ENCODE measurements at places on chromosomes 16 and 17. TPM values are rescaled to one million over a fixed set of nuclear protein-coding genes. Genes with fewer than 3 reads are reported as not detected.

DNA sequence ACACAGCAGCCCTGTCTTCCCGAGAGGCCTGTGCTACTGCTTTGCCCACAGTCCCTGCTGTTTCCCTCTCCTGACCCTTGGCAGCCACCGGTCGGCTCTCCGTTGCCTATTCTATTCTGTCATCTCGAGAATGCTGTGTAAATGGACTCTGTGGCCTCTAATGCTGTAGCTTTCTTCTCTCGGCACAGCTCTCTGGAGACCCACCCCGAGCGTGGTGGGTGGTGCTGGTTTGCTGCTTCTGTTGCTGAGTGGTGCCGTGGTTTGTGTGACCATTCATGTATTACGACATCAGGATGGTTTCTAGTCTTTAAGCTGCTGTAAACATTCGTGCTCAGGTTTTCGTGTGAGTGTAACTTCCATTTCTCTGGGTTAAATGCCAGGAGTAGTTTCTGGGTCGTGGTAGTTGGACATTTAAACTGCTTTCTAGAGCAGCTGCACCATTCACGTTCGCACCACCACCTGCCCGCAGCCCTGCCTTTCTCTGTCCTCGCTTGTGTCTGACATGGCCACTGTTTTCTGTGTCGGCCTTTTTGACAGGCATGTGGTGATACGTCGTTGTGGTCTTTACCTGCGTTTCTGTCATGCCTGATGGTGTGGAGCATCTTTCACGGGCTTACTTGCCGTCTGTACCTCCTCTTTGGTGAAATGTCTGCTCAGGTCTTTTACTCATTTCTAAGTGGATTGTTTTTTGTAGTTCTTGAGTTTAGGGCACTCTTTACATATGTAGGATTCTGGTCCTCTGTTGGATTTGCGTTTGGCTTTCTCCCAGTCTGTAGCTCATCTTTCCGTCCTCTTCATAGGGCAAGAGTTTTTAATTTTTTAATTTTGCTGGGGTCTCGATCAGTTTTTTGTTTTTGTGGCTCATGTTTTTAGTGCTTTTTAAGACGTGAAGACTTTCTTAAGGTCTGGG lies 47.7 kb upstream of the ZNF750 start:
- DNase-seq = no peak

- no peak for DNase-seq
Measured at GRCh38 chr16:16038950-16039349, 89.5 kb downstream of the ABCC1 start.

LRRC46 gene
- total RNA-seq = 0.89 TPM

- no peak for DNase-seq
Measured at GRCh38 chr17:59807892-59808509, 84.7 kb downstream of the TUBD1 start.

DNA sequence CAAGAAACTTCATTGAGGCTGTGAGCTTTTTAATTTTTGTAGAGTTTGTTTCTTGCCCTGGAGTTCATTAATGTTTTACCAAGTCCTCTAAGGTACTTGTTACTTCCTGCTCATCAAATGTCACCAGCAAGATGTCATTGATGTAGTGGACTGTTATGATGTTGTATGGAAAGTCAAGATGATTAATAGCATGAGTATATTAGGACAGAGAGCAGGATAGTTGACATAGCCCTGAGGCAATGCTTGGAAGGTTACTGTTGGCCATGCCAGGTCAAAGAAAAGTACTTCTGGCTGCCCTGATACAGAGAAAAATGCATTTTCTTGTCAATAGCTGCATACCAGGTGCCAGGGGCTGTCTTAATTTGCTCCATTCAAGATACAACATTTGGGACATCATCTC lies 6.7 kb downstream of the KRTAP1-5 start:
- no peak for DNase-seq

PRSS21 gene
- 0.40 TPM for total RNA-seq

DNA sequence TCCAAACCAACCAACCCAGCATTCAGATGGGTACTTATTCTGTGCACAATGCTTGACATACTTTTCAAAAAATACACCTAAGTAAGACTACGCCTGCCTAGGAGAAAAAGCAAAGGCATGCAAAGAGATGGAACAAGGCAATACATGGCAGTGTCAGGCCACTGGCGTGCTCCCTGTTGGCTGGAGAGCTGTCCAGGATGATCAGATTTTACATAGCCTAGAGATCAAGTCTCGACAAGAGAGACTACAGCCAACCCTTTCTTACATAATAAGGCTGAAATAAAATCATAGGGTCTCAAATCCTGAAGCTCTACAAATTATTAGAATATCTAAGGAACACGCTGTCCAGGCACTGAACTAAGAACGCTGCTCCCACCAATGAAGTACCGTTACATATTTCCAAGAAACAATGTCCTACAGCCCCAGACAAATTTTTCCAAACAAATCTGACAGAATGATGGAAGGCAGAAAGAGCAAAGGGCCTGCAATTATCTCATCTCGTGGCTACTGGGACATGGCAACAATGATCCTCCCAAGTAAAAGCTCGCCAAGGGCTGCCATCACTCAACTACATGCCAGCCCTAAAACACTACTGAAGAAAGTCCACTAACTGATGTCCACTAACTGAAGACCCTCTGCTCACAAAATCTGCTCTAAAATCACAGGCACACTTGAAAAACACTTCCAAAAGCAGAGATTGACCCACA lies 5.1 kb downstream of the RPS15A start:
- no peak for DNase-seq

ZNF19 gene
- 7.8 TPM for total RNA-seq

CCL8 gene
- total RNA-seq = 10.3 TPM

CD300H gene
- not detected for total RNA-seq

KCNG4 gene
- total RNA-seq = not detected
